ENCODE measurements at places on chromosomes 6 and 20.

DNA sequence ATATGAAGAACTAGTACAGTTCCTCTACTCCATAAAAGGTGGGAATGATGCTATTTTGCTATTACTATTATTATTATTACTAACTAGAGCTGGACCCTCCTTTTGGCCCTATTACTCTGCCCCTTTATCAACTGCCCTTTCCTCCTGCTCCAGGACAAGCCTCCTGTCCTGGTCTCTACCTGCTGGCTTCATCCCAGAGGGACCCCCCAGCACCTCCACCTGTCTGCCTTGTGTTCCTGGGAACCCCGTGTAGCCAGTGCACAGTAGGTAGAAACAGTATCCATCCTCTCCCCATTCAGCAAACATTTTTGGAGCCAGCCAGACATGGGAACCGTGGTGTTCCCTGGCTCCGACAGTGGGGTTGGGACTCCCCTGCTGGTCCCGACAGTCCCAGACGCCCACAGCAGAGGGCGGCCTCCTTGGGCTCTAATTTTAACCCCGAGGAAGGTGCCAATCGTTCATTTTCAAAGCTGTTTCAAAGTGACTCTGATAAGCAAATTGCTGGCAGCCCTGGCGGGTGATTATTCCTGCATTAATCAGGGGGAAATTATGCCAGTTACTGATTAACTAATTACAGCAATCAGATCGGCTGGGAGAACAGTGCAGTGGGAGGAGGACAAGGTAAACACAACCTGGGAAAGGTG lies 44.2 kb upstream of the MDGA1 start:
- DNase-seq, result peak; percentile 57

DNA sequence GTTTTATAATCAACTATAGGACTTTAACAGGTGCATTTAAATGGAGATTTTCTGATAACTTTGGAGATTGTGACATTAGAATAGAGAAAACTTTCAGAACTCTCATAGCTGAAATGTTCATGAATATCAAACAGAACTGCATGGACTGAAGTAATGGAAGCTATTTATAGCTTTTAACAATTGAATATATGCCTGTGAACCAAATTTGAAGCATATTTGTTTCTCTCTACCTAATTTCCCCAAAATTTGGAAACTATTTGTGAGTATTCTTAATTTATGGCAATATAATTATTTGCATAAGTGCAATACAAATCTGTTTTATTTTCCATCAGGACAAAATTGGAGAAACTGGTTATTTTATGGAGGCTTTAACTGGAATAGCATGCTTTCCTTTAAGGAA lies 96.6 kb downstream of the PLG start:
- DNase-seq, result no peak

GRCh38 chr6:1820165-1820564 lies 210.4 kb downstream of the FOXC1 start:
- no peak for DNase-seq

DNA sequence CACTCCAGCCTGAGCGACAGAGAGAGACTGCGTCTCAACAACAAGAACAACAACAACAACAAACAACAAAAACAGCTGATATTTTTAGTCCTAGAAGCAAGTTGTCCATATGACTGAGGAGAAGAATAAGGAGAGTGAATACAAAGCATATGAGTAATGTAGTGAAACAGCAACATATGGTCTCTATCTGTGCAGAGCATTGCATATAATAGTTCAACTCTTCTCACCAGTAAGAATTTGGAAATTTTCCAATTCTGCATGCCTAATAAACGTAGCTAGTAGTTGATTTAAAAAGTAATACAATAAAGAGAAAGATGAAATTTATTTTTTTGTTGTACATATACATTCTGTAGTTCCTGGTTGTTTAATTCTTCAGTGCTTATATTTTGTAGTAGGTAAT lies 129.7 kb upstream of the FAM83B start:
- no peak for DNase-seq

DNA sequence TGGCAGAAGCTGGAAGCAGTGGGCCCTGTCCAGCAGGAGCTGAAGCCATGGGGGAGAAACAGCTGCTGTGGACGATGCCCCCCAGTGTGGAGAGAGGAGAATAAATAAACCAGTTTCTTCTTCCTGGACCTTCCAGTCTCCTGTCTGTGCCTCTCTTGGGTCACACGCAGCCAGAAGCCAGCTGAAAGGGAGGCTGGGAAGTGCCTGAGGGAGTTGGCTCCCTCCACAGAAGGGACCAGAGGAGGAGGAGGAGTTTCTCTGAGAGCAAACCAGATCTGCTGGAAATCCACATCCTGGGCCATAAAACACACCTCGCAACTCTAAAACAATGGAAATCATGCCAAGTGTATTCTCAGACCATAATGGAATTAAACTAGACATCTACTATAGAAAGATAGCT lies 577.0 kb downstream of the CDH26 start:
- DNase-seq, result no peak

- DNase-seq, result no peak
These were observed 207.4 kb upstream of the SGK1 start for GRCh38 chr6:134525190-134525868.

Data from cerebellar cortex (tissue), 1 donor.